ENCODE measurements at places on chromosomes 7 and 10.

DNA sequence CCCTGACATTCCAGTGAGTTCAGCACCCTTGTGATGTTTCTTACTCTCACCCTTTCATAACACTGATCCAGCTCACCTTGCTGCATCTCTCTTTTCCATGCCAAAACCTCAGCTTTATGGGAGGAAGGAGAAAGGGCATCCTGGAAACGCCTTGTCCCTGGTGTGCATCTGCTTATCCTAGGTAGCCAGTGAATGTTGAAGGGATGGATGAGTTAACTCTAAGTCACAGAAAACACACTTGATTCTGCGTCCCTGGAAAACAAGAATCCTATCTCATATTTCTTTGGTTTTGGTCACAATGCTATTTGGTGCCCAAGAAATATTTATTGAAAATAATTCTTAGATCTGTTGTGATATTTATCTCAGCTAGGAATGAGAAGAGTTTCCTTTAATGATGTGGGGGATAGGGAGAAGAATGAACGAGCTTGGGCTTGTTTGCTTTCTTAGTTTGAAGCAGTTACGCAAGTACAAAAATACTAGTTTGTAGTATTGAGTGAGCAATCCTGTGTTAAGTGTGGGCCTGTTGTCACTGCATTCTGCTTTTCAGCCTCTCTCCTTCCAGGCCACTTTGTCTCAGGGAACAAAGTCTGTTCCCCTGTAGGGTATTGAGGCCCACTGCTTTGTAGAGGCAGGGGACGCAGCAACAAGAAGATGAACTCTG is 126.5 kb downstream of the ARID5B start:
- no peak for DNase-seq

GRCh38 chr10:77348751-77349150 is 288.9 kb downstream of the KCNMA1 start:
- DNase-seq = no peak

GRCh38 chr7:92833024-92833765 is 3.2 kb downstream of the CDK6 start:
- DNase-seq = peak; percentile 92

DNA sequence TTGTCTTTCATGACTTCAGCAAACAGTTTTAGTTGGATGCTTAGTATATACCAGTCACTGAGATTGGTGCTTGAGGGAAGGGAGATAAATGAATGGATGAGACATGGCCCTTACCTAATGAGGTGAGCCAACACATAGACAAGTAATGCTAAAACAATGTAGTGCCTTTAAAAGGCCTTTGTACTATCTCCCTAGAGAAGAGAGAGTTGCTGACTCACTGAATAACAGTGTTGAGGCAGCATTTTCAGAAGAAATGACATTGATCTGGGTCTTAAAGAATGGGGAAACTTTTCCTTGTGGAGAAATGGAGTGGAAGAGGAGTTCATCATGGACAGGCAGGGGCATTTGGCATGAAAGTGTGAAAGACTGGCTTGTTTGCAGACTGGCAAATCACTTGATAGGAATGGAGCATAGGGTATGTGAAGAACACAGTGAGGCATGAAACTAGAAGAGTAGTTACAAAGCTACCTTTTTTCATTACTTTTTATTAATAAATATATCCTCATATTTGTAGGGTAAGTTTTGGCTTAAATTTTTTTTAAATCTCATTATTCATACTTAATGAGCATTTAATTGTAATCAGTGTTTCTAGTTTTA is 91.2 kb downstream of the KAT6B start:
- DNase-seq = no peak

GRCh38 chr10:42111661-42112330 is 526.6 kb downstream of the ZNF33B start:
- DNase-seq = no peak

DNA sequence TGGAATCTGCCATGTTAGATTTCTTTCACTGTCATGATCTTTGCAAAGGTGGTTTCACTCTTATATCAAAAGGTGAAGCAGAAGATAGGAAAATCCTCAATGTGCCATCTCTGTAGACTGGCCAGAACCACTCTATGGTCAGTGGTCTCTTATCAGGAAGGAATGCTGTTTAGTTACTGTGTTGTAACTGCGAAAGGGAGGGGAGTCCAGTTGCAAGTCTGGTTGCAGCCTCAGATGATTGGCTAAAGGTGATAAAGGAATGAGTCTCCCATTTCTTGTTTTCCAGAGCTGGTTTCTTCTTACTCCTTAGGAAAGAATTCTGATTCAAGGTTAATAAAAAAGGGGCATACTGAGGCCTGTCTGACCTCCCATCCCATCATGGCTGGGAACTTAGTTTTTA is 58.2 kb upstream of the ICA1 start:
- DNase-seq = no peak

DNA sequence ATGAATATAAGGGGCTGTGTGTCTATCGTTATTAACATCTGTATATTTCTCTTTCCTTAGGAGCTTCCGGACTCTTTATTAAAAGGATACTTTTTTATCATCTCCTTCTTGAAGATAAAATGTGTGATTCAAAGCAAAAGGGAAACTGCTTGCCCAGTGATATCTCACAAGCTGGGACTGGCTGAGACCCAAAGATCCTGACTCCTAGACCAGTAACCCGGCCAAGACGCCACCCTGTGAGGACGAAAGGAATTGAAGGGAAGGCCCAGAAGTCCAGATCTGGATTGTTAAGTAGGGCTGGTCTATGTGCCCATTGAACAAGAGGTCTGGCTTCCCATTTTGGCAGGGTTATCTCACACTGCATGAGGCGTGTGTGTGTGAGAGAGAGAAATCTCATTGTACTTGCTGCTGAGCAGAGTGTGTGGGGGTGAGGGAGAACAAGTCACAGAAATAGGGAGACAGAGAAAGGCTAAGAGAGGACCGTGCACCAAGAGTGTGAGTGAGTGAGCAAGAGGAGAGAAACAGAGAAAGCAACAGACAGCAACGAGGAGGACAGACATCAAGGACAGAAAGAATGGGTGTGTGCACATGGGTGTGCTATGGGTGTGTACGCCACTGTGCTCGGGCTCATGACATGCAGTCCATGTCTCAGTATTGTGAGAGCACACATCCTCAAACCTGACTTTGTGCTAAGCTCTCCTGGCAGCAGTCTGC is 75.4 kb downstream of the PLXNA4 start:
- no peak for DNase-seq

DNA sequence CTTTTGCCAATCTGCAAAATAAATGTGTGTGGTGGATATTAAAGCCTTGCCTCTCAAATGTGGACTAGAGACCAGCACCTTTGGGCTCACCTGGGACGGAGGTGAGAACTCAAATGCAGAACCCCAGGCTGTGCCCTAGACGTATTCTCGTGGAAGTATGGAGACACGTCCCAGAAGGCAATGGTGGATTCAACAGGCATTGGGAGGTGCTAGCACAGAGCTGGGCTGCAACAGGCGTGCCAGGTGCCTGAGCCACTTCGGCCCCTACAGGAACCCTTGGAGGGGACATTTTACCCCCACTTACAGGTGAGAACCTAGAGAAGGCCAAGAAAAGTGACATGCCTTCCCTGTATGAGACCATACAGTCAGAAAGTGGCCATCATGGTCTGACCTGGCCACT is 12.2 kb downstream of the DDX56 start:
- DNase-seq = no peak

DNA sequence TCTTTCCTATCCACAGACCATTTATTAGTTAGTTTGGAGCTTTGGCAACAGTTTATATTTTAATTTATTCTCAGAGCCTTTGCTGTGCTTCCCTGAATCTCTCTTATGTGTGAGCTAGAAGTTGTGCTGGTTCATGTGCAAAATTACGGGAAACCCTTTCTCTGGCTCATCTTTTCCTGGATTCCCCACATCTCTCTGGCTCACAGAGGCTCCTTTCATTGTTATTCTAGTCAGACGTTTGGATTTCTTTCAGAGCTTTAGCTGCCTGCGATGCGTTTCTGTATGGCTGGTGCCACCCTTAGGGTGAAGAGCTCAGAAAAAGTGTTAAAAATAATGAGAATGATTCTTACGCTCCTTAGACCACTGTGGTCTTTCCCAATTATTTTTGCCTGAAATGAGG is 53.3 kb downstream of the TPST1 start:
- DNase-seq = no peak

DNA sequence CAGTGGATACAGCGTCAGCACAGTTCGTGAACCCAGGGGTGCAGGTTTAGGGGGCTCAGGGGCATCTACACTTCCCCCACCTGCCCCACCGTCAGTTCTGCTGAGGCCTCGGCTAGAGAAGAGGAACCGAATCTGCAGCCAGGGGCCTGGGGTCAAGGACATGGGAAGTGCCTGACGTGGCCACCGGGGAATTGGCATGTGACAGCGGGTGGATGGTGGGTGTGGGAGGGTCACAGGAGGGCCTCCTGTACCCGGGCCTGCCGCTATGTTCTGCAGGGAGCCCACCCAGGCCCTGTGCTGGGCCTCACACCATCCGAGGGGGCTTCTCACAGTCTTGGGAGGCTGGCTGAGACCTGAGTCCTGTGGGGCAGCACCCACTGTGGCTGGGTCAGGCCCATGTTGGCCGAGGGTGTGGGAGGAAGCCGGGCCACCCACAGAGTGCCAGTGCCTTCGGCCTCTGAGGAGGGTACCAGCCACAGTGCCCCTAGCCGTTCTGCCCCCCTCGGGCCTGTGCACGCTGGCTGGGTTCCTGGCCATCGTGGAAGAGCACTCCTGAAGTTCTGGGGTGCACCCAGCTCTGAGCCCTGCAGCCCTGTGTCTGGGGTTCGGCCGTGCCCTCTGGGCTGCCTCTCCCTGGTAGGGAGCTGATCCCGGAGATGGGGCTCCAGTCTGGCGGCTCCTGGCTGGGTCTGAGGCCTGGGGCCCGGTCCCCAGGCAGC is 5.9 kb downstream of the TTYH3 start:
- DNase-seq = no peak

- DNase-seq = no peak
Observed at GRCh38 chr7:27164367-27165088, 809 bp downstream of the HOXA9 start.

- no peak for DNase-seq
Observed at GRCh38 chr7:78329001-78329655, 530.6 kb downstream of the PHTF2 start.

- DNase-seq = no peak
Observed at GRCh38 chr7:142380069-142380468, 122.2 kb upstream of the PRSS58 start.

DNA sequence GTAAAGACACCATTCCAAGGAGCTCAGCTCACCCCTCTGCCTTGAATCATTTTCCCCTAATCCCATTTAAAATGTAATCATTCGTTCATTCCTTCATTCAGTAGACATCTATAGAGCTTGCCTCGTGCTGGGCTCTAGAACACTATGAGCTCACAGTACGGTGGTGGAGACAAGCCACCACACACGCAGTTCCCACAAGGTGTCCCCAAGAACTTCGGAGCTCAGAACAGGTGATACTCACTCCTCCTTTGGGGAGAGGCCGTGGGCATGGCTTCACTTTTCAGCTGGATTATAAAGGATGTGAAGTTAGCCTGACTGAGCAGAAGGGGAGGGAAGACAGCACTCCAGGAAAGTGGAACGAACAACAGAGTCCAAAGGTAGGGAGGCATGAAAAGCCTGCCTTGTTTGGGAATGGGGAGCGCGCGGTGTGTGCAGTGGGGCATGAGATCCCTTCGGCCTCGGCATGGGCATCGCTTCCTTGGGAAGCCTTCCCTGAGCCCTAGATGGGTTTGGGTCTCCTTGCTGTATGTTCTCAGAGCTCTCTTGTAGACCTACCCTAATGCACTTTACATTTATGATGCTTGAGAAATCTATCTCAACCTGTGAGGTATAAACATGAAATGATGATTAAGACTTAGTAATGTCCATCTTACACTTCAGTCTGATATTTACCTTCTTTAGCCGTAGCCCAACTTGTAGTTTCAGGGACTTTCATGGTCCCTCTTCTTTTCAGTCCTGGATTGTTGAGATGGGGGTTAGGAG is 809 bp upstream of the OGA start:
- peak; percentile 38 for DNase-seq

DNA sequence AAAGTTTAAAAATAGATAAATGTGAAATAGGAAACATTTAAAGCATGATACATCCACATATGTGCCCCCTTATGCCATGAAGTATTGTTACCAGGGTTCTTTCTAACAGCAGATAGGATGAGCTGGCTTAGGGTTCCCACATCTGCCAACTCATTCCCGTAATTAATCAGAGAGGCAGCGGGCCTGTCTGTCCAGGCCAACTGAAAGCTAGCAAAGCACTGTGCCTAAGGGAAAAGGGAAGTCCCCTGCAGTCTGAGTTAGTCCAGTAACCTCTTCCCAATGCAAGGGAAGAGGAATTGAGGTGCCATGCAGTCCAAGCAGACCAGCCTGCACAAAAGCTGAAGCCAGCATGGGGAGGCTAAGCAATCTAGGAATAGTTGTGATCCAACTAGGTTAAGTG is 18.3 kb upstream of the ZC3HAV1L start:
- no peak for DNase-seq

- no peak for DNase-seq
Observed at GRCh38 chr7:158366916-158367633, 220.5 kb downstream of the PTPRN2 start.

- peak; percentile 35 for DNase-seq
Observed at GRCh38 chr7:139869886-139870285, 40.8 kb downstream of the TBXAS1 start.

DNA sequence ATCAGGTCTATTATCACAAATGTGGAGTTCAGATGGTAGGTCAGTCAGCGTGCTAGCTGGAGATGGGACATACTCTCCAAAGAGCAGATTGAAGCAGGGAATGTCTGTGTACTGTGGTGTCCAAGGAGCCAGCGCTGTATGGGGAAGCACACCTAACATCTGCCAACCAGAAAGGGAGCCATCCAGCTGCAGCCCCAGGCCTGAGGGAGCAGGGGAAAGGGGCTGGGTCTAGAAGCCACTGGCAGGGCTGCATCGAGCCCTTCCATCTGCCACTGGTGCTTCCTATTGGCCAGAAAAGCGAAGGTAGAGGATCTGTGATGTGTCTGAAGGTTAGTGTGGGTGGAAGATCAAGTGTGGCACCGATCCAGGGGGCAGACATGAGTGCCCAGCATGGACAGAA is 8.0 kb upstream of the RAMP3 start:
- DNase-seq = no peak

DNA sequence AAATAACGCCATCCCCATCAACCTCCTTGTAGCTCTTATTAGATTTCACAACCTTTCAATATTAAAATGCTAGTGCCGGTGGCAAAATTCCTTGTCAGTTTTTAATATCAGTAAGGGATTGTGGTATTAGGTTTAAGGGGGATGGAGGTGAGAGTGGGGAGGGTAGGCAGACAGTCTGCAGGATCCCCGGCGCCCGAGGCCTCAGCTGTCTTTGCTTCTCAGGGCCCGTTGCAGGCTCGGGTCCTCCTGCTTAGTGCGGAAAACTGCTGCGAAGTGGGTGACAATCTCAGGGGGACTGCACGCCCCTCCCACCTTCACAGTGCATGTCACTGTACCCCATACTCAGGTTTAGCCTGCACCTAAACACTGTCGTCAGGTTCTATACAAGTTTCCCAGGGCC is 274.3 kb upstream of the PODXL start:
- no peak for DNase-seq

DNA sequence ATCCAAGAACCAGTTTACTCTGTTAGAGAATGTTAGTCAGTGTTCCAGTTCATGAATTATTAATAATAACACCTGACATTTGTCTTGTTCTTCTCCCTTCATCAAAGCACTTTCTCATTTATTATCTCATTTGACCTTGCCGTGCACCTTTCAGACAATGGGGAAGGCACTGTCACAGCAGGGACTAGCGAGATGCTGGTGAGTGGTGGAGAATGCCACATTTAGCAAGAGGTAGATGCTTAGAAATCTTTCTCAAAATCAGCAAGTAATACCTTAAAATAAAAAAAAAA is 34.2 kb upstream of the XRCC2 start:
- no peak for DNase-seq

All from activated CD4-positive, alpha-beta T cell treated with anti-CD3 and anti-CD28 coated beads, Interleukin-2, Interleukin-4, amounts not matched to agents 100 ng/mL and 50 ng/mL, durations not matched to agents 16 hours and 8 hours (primary cell).